ENCODE measurements at places on chromosomes 5 and 9.
A peak's percentile ranks its signal among the peaks of the same experiment; 100 is the strongest.

GRCh38 chr9:79672236-79672635 is 100.5 kb downstream of the TLE4 start:
- no peak for DNase-seq

DNA sequence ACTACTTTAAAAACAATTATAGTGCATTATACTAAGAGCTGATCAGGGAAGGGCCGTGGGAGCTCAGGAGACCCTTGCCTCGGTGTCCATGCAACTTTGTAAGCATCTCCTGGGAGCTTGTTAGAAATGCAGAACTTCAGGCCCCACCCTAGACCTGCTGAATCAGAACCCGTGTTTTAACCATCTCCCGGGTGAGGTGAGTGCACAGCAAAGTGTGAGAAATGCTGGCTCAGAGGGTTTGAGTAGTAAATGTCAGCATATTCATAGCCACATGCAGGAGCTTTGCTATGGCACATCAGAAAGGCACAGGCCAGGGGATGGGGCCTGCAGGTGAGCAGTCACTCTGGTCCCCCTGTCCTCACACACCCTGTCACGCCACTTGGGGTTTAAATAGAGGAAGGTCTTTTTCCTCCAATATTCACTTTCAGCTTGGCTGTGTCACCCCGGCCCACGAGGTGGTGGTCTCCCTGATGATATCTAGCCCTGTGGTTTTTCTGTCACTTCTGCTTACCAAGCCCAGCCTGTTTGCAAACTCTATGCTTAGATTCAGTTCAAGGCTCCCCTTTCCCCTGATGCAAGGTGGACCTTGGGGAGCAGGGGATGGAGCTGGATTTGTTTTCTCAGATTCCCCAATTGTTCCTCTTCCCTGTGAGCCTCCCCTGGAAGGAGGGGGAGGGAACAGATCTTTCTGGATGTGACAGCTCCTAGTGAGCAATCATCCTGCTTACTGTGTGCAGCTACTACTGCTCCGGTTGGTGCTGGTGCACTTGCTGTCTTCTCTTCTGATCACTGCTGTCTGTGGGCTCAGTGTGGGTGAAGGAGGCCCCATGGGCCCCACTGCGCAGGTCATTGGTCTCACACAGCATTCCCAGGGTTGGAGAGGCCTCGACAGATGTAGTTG is 51.8 kb upstream of the TGFBR1 start:
- DNase-seq: no peak

DNA sequence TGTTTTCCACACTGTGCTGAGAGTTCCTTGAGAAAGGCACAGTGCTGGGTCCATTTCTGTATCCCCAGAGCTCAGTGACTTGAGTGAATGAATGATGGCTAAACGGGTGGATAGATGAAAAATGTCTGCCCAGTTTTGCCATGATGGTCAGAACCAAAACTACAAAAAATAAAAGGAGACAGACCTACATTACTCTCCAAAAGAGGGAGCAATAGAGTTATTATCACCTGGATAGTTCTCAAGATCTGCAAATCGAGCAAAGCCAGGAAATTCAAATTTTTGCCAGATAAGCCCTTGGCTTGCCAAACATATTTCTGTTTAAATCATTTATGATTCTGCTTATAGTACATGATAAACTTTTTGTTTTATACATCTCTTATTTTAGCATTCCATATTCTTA is 214.2 kb upstream of the ZNF462 start:
- DNase-seq: peak; percentile 4

DNA sequence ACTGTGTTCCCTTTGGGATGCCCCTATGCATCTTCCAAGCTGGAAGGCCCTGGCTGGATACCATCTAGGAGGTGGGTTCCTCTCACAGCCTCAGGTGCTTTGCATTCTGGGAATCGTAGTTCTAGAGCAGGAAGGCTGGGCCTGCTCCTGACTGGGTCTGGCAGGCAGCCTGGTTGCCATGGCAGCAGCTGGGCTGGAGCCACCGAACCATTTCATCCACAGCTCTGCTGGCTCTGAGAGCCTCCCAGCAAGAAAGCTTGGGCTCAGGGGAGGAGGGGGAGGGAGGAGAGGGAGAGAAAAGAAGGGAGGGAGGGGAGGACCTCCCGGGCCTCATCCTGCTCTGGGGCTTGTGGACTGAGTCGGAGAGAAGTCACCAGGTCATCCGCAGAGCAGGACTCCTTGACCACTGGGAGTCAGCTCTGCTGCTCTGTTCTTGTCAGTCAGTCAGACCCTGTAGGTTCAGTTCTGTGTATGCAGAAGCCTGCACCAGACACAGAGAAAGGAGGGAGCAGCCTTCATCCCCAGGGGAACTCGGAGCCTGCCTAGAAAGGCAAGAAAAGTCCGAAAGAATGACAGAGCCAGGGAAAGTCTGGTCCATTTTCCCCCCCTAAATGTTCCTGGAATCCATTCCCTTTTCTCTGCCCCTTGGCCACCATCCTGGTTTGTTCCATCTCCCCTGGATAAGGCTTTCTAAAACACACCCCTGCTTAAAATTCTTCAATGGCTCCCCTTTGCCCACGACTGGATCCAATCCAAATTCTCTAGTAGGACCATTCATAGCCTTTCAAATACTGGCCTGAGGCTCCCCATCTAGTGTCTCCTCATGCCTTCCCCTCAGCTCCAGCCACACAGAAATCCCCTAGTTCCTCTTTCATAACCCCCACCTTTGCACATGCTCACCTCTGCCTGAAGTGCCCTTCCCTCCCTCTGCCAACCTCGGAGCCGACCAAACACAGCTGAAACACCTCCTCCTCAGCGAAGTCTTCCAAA is 65.4 kb upstream of the ARAP3 start:
- DNase-seq: peak; percentile 59

DNA sequence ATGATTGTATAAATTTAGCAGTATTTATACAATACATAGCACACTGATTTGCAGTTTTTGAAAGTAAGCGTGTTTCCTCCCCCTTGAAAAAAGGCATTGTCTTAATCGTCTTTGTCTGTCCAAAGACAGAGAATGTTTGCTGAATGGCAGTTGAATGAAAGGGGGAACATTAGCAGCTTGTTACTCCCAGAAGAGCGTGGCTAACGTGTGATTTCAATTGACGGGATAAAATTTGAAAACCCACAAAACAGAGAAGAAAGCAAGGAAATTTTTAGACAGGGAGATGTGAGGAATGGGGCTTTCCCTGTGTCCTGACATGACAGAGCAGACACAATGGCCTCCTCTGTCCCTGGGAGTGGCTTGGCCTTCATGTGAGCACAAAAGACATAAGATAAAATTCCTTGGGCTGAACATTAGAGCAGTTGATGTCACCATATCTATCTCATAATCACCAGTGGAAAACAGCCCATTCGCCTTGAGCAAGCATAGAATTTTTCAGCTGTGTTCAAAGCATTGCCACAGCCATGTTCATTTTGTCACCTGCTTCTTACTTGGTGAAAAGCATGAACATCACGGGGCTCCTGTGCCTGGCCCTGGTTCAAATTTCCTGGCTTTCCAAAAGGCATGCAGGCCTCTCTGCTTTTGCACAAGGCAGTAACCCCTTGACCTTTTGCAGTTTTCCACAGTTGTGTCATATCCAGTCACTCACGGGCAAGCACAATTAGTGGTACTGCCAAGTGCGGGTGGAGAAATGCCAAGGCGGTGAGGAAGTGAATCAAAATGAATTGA is 126.9 kb downstream of the TLE1 start:
- peak; percentile 89 for DNase-seq

GRCh38 chr9:15146268-15146700 is 160.7 kb downstream of the TTC39B start:
- DNase-seq: no peak

GRCh38 chr9:36250079-36250478 is 8.2 kb downstream of the GNE start:
- DNase-seq: peak; percentile 9

- peak; percentile 38 for DNase-seq
These were observed 208.5 kb downstream of the ROR2 start for GRCh38 chr9:91741522-91741921.

DNA sequence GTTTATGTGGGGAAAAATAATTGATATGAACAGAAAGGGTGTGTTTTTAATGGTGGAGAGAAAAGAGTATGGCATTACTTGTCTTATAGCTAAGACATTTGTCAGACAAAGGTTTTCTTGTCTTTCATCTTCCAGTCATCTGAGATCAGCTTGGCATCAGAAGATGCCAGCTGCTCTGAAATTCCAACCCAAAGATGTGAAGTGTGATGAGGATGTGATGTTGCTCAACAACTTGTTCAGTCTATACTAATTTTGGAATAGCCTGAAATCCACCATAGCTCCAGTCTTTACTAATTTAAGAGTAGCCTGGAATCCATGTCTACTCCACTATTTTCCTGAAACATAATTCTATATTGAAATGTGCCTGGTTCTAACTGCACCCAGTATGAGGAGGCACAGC is 182.3 kb downstream of the CFAP90 start:
- no peak for DNase-seq

DNA sequence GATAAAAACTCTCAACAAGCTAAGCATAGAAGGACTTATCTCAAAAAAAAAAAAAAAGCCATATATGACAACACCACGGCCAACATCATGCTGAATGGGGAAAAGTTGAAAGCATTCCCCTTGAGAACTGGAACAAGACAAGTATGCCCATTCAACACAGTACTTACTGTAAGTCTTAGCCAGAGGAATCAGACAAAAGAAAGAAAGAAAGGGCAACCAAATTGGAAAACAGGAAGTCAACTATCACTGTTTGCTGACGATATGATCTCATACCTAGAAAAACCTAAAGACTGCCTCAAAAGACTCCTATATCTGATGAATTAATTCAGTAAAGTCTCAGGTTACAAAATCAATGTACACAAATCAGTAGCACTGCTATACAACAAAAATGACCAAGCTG is 24.6 kb upstream of the PTGER4 start:
- no peak for DNase-seq

DNA sequence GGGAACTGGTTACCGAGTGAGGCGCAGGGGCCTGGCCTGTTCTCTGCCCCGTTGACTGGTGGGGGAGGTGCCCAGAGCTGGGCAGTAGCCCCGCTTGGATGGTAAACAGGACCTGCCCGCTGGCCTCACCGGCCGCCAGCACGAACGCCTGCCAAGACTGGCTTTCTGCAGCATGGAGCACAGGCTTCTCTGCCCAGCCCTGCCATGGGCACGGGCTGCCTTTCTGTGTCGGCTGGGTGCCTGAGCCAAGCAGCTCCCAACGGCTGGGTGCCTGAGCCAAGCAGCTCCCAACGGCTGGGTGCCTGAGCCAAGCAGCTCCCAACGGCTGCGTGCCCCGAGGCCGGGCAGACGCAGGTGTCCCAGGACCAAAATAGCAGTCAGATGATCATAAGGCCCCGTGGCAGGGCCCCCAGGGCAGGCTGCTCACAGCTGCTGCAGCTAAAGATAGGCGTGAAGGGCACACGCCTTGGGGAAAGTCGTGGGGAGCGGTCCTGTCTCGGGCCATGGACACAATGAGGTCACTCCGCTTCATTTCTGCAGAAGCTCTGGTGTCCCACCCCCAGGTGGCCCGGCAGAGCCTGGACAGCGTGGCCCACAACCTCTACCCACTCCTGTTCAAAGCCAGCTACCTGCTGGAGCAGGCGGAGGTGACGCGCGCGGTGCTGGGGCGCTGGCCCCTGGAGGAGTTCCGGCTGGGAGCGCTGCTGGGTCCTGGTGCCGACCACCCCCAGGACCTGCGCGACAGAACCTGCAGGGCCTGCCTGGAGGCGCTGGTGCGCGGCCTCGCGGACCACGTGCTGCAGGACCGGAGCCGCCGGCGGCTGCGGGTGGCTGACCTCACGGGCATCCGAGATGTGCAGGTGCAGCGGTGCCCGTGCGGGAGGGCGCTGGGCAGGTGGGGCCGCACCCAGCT is at the start of gene LRRC14B:
LRRC14B (plus strand) TSS at position 460 of the 913 bp plus-strand sequence; CDS start at position 504, 44 bp downstream.
- DNase-seq: no peak

DNA sequence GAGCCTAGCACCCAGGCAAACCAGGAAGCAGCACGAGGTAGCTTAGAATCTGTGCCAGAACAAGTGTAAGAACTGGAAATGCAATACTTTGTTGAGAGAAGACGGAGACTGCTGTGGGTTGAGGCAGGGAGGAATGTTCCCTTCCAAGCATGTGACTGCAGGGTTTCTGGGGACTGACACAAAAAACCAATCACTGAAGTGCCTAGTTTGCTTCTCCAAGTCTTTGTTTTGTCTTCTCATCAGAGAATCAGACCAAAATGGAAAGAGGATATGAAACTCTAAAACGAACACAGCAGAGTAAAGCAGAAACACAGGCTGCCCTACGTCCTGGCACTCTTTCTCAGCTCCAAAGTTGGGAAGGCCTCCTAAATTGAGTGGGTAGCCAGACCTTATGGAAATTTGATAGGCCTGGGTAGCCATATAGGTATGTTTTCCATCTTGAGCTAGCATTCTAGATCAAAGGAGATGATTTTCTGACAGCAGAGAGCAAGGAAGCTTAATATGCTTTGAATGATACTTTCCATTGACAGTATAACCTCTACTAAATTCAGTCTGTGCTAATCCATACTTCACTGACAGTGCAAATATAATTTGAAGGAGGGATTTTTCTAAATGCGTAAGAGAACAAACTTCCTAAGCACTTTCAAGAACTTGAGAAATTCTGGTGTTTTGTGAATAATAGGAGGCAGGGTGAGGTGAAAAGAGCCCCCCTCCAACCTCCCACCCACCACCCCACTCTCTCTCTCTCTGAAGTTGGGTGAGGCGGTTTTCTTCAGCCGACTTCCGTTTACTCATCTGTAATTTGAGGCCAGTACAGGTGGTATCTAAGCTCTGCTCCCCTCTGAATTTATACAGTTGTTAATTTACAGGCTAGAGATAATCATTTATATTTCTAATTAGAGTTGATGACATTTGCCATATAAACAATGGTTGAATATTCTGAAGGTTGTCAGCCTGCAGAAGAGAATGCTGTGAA is 5.5 kb downstream of the ADRB2 start:
- DNase-seq: no peak

DNA sequence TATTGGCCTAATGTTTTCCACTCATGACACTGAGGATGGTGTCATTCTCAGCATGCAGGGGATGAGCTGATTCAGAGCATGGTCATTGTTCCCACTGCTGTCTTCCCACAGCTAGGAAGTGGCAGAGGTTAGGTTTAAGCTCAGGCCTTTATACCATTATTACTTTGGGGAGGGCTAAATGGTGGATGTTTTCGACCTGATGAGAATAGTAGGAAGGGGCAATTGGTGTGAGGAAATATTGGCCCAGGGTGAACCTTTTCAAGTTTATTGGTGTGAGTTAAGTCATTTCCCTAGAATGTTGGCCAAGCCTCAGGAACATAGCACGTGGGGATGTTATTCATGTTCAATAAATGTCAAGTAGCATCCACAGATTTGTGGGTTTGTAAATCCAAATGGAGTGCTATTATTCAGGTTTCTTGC is 59.6 kb downstream of the ARHGAP26 start:
- peak; percentile 76 for DNase-seq

DNA sequence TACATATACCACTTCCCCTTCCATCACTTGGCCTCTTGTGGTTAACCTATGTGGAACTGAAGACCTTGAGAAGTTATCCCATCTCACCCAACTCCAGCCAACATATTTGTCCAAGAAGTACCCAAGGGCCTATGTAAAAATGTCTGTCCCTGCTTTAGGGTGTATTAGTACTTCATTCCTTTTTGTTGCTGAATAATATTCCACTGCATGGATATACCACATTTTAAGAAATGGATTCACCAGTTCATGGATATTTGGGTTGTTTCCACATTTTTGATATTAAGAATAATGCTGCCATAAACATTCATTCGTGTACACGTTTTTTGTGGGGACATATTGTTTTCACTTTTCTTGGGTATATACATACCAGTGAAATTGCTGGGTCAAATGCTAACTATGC is 28.6 kb downstream of the IDNK start:
- DNase-seq: no peak

GRCh38 chr9:131275332-131276093 is 797 bp downstream of the FAM78A start:
- no peak for DNase-seq

All from EH (cell line).